NCI-H226 (cell line): ENCODE measurements at places on chromosomes 2 and 18.
A peak's percentile ranks its signal among the peaks of the same experiment; 100 is the strongest.

DNA sequence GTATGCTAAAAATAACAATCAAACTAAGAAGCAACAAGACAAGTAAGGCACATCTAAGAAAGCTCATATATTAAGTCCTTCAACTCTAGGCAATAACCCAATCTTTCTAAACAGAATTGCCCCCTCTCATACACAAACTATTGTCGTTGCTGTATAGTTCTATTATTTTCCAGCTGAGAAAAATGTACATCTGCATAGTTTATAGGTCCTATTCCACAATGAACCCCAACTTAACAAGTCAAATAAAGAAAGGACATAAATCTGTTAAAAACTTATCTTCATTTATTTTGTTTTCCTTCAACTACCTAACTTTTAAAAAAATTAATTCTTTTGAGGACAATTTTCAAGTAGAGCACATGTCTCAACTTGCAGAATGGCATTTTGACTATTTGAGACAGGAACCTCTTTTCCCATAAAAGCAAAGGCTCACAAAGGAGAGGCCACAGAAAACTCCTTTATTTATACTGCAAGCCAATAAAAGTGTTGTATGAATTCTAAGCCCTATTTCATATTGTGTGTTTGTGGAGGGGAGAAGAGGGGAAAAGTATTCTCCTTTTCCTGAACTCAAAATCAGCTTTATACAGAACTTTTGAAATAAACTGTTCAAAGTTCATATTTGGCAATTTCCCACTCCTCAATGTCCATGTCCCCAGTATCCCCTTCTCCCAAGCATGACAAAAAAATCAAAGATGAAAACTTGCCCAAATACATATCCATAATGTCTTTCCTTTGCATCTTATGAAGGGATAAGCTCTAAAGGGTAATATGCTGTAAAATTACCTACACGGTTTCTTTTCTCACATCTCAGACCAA is 37.4 kb downstream of the RTN4 start:
- no peak for DNase-seq

GRCh38 chr2:10781746-10782145 is 30.8 kb downstream of the PDIA6 start:
- no peak for DNase-seq

GRCh38 chr2:85132834-85133637 is at the start of gene TCF7L1:
Gene TCF7L1, plus strand, starts transcription at chr2:85133392. Its CDS starts 293 bp downstream, at chr2:85133685.
- DNase-seq: peak; percentile 61

- no peak for DNase-seq
Measured at GRCh38 chr18:58860747-58861231, 3.9 kb upstream of the ZNF532 start.
